ENCODE measurements at places on chromosomes 6 and 20.

DNA sequence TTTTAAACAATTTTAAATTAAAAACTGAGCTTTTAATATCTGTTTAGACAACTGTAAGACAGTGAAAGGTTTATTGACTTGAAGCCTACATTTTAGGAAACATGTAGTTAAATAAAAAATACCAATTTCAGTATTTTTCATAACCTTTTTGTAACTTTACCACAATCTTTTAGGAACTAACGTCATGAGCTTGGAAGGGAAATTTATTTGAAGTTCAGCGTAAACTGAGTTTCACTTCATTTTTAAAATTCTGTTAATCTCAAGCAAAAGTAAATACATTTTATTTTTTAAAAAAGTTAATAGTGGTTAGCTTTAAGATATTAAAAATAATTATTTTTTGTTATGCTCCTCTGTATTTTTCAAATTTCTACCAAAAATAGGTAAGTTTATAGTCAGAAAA lies 5.5 kb downstream of the CST7 start:
- no peak for DNase-seq

DNA sequence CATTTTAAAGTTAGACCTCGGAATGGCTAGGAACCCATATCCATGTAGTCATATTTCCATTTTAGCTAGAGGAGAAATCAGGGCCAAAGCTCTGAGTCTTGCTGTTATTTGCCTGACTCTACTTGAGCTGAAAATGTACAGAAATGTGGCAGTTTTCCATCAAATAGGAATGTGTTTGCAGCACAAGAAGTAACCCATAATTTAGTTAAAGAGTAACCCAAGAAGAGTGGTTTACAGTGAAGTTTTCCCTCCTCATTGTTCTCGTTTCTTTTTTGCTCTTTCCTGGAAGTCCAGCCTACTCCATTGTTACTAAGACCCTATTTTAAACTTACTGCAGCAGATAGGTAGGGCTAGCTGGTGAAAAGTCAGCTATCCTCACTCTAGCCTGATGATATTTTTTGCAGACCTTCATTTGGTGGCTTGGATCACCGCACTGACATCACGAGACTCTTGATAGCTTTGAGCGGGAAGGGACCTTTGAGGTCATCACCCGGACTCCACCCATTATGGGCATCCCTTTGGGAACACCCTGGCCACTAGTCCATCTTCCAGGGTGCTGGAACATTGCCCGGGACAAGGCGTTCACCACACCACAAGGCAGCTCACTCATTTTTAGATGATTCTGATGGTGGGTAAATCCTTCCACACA lies 28.0 kb upstream of the ADGRF5 start:
- DNase-seq = no peak

GRCh38 chr6:33297956-33298772 lies 578 bp downstream of the RGL2 start:
- no peak for DNase-seq

- no peak for DNase-seq
These were observed 122.0 kb downstream of the PLEKHG1 start for GRCh38 chr6:150721418-150722266.

GRCh38 chr20:53250456-53250855 lies 278.3 kb downstream of the TSHZ2 start:
- no peak for DNase-seq

- DNase-seq = no peak
These were observed 242.9 kb downstream of the FOXA2 start for GRCh38 chr20:22341508-22341907.

DNA sequence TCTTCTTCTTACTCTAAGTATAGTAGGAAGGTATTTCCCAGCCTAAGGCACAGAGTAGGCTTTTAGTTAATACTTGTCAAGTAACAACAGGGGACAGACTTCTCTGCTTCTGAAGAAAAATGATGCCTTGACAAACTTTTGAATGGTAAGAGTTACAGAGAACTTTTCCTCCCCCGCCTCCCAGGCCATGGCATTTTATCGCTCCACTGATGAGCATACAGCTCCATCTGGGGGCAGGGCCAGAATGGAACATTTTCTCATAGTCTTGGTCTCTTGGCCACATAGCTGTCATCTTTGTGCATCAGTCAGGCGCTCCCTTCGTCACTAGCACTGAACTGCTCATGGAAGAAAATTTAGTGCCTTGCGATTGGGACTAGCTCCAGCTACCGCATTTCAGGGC lies 1066.8 kb upstream of the CITED2 start:
- no peak for DNase-seq

DNA sequence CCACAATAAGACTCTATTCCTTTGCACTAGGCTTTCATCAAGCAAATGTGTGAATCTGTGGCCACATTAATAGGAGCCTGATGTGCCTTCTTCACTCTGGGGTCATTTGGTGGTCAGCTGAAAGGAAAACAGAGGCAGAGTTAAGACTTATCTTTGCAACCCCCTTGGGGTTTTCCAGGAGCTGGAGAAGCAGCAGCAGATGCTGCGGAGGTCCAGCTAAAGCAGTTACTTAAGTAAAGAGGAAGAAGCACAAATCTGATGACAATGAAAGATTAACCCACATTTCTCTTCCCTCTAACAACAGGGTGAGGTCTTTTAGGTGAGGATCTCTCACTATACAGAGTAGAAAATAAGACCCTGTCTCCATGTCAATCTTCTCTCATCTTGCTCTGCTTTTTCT lies 45.4 kb upstream of the QKI start:
- no peak for DNase-seq

Measured in spinal cord (tissue), 10 donors.